Astrocyte of the hippocampus (primary cell): ENCODE measurements at places on chromosomes 2 and 18.

DNA sequence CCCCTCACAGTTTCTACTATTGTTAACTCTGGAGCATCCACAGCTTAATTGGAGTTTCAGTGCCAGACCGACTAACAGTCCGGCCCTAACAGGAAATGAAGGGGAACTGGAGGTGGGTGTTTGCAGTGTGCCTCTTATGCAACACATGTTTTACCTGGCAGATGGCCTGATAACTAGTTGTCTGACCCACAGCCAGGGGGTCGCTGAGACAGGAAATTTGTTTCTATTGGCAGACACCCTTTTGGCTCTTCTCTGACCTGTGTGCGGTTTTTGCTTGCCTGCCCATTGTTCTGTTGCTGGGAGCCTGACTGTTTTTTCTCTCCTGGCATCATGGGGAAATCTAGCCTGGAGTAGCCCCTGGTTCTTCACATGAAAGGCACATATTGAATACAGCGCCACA, 1329.8 kb downstream of the DSC3 start:
- DNase-seq = peak; percentile 28

DNA sequence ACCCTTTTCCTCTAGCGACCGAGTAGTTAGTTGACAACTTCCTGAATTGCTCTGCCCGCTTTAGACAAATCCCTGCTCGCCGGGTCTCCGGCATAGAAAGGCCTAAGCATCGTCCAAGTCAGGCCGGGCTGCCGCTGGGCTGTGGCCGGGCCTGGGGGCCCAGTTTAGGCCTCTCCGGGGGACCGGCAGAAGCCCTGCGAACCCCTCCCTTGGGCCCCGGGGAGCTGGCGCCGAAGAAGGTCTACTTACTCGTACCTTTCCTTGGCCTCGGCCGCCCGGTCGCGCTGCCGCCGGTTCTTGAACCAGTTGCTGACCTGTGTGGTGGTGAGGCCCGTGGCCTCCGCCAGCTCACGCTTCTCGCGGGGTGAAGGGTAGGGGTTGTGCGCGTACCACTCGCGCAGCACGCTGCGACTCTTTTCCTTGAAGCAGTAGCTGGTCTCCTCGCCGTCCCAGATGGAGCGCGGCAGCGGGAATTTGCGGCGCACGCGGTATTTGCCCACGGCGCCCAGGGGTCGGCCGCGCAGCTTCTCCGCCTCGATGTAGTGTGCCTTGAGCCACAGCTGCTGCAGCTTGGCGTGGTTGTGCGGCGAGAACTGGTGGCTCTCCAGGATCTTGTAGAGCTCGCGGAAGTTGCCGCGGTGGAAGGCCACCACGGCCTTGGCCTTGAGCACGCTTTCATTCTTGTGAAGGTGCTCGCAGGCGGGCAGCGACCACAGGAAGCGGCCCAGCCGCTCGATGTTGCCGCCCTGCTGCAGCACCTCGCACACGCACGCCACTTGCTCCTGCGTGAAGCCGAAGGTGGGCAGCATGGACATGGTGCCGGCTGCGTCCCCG, 739 bp downstream of the SIX2 start:
- DNase-seq = peak; percentile 46

DNA sequence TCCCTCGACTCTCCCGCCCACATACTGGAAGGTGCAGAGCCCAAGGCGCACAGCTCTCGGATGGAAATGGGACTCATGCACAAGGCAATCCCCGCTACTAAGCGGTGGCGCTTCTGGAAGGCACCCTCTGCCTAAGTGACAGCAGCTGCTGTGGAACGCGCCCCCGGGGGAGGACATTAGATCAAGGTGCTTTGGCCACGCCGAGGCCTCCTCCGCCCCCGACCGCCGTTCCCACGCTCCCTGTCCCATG, 202 bp downstream of the MCEE start:
- no peak for DNase-seq

DNA sequence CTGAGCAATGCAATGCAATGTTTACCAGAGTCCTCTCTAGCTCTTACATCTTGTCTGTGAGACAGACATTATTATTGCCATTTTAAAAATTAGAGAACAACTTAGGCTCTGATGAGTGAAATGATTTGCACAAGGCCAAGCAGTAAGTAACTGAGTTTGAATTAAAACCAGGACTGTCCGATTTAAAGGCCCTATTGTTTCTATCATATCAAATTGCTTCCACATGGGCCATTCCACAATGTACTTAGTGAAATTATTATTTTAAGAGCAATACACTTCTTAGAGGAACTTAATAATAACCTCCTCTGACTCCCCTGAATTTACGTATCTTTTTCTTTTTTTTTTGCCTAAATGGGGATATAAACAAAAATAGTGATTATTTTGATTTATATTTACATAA, 64.6 kb downstream of the PLCL1 start:
- no peak for DNase-seq

DNA sequence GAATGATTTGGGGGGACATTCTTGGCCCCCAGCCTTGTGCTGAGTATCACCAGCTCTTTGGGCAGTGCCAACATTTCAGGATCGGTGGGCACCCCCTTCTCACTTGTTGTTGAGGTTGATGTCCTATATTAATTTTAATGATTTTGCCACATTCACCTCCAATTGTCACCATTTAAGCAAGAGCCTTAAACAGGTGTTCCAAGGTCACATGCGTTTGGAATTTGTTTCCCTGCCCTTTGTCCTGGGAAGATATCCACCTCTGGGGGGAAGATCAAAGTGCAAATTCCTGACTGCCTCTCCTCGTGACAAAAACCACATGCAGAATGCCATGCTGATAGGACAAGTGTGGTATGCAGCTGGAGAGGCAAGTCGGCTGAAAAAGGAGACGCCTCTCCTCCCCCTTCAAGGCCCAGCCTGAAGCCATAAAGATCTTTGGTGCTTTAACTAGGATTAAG, 72.5 kb upstream of the ID2 start:
- DNase-seq = peak; percentile 46

DNA sequence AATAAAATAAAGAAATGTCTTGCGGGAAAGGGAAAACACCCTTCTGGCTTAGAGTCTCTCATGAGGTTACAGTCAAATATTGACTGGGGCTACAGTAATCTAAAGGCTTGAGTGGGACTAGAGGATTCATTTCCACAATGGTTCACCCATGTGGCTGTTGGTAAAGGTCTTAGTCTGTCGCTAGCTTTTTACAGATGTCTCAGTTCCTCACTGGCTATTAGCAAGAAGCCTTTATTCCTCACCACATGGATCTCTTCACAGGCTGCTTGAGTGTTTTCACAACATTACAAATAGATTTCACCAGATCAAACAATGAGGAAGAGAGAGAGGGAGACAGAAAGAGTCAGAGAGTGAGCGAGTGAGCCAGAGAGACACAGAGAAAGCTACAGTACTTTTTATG, 8.3 kb upstream of the ZC3H15 start:
- no peak for DNase-seq

GRCh38 chr18:77147418-77147852, 14.9 kb upstream of the MBP start:
- no peak for DNase-seq

DNA sequence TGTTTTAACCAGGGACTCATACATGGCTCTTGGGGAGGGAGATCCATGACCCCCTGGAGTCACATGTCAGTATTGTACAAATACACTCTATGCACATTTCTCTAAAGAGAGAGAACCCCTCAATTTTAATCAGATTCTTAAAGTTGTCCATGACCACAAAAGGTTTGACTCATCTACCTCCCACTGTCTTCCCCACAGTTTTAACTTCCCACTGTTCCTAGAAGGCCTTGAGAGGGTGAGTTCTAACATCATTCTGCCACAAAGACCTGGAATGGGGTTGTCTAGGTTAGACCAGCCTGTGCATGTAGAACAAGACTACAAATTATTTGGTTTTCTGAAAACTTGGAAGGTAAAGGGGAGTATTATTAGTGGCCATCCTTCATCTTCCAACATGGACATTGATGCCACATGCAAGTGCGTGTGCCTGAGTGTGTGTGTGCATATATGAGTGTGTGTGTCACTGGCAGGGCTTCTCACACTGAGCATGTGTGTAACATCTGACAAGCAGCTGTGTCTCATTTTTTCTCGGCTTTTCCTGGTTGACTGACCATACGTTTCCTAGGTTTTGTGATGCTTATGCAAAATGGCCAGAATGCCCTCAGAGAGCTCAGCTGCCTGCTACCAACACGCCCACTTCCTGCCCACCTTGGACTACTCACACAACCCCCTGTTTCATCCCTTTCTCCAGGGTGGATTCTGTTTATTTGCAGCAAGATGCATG, 94.6 kb upstream of the LGALSL start:
- DNase-seq = peak; percentile 33

GRCh38 chr2:44166096-44166495, 2.6 kb upstream of the PPM1B start:
- DNase-seq = no peak

- no peak for DNase-seq
These were observed 864.0 kb upstream of the FSHR start for GRCh38 chr2:50018292-50018691.

GRCh38 chr2:235934774-235935484, 233.3 kb downstream of the GBX2 start:
- no peak for DNase-seq

GRCh38 chr2:237159006-237159911, 73.6 kb downstream of the COPS8 start:
- no peak for DNase-seq

GRCh38 chr2:139209586-139209985, 429.4 kb upstream of the NXPH2 start:
- no peak for DNase-seq

GRCh38 chr2:220134756-220135534, 507.5 kb downstream of the SLC4A3 start:
- peak; percentile 12 for DNase-seq

DNA sequence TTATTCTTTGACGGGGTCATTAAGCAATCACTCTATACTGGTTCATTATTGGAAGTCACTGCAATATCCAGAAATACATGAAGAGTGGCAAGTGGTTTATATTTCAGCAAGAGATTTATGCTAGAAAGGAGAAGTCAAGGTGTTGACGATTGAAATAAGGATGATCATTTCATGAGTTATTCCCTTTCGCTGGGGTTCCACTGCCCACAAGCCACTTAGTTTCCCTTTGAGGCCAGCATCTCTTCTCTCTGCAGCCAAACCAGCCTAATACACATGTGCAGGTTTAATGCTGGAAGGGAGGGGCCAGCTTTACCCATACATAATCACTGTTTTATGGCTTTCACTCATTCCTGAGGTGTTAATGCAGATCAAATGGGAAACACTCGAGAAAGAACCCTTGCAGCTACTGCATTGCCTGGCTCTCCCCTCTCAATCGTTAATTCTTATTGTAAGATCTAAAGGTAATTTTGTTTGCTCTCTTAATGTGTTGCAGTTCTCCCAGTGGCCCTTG, 108.4 kb downstream of the MEIS1 start:
- DNase-seq = no peak

- no peak for DNase-seq
These were observed 35.2 kb downstream of the SP140L start for GRCh38 chr2:230362030-230362691.

GRCh38 chr2:210540900-210541289, 15.5 kb upstream of the CPS1 start:
- DNase-seq = no peak

GRCh38 chr2:142868229-142868762, 9.2 kb upstream of the KYNU start:
- DNase-seq = no peak

DNA sequence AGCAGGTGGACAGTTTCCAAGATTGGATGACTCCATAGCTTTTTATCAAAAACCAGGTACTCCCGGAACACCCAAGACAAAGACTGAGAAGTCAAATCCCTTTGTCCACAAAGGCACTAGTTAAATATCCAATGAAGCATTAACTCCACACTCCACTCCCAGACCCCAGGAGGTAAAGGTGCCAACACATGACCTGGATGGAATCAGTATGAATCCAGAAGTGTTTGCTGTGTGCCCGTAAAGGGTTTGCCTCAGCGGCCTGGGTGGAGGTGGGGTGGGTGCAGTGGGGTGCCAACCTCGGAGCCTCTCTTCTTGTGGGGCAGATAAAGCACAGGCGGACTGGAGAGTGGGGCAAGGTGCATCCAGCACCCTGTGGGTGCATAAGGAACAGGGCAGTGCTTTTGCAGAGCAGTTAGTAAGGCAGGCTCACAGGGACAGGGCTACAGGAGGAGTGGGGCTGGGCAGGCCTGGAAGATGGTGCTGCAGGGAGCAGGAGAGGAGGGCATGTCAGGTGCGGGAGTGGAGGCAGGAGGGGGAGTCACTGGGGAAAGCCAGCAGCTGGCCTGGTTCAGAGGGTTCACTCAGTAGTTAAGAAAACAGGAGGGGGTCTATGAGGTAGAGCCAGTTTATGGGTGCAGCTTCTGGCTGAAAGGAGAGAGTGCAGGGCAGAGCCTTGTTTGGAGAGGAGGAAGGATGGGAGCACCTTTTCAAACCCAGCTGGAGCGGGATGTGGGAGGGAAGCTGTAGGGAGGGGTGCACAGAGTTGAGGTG, 208.4 kb upstream of the SMAD2 start:
- DNase-seq = no peak
